ENCODE measurements at places on chromosomes 7 and 10.

DNA sequence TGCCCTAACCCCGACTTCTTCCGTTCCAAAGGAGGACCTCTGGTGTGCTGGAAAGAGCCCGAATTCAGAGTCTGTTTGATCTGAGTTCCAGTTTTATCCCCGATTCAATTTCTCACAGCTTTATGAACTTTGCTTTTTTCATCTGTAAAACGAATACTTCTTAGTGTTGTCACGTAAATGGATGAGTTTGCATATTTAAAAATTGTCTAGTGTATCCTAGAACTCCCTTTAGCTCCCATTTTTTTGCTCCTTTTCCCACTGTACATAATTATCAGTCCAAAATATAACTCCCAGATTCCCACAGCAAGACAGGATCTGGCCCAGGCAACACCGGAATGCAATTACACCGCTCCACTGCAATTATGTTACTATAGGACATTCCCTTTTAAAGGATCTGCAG is 80.7 kb upstream of the ARHGAP21 start:
- no peak for DNase-seq

GRCh38 chr10:84478151-84478550 is 149.8 kb downstream of the CCSER2 start:
- DNase-seq: no peak

- peak; percentile 86 for DNase-seq
Observed at GRCh38 chr7:20958572-20958971, 171.9 kb upstream of the SP8 start.

DNA sequence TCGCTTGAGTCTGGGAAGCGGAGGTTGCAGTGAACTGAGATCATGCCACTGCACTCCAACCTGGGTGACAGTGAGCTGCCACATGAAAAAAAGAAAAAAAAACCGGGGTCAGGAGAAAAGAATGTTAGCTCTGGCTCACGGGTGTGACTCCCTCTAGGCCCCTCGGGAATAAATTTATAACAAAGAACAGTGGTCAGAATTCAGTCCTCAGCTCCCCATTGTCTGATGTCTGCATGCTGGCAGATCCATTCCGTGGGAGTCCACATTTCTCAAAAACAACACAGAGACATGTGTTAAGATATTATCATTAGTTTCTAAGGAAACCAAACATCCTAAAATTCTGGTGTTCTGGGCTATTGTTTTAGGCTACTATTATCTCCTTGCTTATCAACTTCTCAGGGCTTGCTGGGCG is 90.6 kb downstream of the MARCHF5 start:
- no peak for DNase-seq

DNA sequence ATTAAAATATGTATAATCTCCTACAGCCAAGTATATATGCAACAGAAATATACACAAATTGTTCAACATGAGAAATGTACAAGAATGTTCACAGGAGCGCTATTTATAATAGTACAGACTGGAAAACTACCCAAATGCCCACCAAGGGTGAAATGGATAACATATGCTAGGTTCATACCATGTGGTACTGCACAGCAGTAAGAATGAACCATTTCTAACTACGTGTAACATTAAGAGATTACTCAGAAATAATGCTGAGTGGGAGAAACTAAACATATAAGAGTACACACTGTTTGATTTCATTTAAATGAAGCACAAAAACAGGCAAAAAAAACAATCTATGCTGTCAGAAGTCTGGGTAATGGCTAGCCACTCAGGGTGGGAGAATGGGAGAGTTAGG is 45.8 kb downstream of the RNLS start:
- no peak for DNase-seq

DNA sequence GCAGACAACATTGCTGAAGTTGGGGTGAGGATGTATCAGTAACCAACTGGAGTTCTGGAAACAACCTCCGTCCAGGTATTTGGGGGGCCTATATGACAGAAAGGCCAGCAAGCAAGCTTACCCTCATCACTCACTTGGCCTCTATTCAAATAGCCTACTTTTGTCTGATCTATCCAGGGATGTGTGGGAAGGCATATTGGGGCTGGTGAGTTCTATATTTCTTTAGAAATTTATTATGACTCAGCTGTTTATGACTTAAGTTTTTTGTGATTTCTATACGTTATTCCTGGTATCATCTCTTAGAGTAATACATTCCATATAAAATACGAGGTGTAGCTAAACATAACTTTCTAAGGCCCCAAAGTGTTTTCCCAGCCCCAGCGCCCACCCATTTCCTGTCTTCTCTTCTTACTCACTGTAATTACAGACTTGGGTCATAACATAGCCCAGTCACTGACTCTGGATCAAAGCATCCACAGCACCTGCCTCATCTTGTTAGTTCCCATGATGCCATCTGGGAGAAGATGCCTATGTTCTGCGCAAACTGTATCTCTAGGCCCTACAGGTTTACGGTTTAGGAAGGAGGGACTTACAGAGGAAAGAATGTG is 18.1 kb downstream of the GARS1 start:
- DNase-seq: no peak

DNA sequence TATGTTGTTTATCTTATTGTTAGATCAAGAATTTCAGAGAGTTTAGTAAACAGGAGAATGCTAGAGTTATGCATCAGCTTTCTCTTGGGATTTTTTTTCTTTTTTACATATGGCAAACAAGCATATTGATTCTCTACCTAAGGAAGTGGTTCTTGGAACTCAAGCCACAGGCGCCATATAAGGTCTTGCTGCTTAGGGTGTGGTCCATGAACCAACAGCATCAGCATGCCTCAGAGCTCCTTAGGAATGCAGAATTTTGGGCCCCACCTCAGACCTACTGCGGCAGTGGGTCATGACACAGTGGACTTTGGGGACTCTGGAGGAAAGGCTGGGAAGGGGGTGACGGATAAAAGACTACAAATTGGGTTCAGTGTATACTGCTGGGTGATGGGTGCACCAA is 230.8 kb downstream of the SKAP2 start:
- no peak for DNase-seq

DNA sequence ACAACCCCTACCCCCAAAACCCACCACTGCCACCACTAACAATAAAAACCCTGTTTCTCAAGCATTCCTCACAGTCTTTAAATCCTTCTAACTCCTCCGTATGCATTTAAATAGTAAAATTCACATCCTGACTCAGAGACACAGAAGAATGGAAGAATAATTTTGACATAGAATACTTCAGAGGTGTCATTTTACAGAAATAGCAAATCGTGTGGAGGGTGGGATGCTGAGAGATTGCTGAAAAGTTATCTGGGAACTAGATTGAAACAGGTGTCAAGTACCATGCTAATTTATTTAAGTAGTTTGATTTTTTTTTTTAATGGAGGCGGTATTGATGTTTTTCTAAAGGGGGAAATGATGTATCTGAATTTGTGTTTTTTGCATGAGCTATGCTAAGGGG is 575.2 kb upstream of the TPK1 start:
- DNase-seq: no peak

- peak; percentile 75 for DNase-seq
Observed at GRCh38 chr7:141074162-141074991, 513 bp downstream of the TMEM178B start.

- DNase-seq: no peak
Observed at GRCh38 chr10:70714245-70714644, 41.9 kb downstream of the ADAMTS14 start.

- DNase-seq: no peak
Observed at GRCh38 chr10:102501201-102502028, 1.1 kb downstream of the ACTR1A start.

GRCh38 chr10:127920306-127921074 is 13.6 kb downstream of the PTPRE start:
- DNase-seq: no peak

- DNase-seq: no peak
Observed at GRCh38 chr10:65301181-65301580, 1624.7 kb upstream of the LRRTM3 start.

DNA sequence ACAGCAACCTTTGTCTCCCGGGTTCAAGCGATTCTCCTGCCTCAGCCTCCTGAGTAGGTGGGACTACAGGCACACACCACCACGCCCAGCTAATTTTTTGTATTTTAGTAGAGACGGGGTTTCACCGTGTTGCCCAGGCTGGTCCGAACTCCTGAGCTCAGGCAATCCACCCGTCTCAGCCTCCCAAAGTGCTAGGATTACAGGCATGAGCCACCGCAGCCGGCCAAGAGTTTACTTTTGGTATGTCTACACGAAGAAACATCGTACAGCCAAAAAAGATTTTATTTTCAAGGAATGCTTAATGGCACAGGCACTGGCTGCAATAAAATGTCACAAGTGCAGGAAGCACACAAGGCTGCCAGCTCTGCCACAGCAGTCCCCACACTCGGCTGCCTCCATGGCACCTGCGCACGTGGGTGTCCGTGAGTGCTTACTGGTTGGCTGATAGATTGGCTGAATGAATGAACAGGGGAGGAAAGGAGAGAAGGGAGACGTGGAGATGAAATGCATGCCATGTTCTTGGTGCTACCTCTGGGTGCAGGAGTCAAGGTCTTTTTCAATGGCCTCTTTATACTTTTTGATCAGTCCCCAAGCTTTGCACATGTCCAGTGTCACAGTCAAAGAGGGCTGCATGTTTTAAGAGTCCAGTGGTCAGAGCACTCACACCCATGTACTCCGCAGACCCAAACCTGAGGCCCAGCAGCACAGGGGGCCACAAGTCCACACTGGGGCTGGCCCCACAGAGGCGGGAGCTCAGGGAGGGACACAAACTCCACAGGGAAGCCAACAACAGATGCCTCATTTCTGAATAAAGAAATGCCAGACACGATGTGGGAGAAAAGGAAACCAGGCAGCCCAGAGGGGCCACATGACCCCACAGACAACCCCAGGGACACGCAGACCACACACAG is 198.2 kb downstream of the MAD1L1 start:
- DNase-seq: no peak

DNA sequence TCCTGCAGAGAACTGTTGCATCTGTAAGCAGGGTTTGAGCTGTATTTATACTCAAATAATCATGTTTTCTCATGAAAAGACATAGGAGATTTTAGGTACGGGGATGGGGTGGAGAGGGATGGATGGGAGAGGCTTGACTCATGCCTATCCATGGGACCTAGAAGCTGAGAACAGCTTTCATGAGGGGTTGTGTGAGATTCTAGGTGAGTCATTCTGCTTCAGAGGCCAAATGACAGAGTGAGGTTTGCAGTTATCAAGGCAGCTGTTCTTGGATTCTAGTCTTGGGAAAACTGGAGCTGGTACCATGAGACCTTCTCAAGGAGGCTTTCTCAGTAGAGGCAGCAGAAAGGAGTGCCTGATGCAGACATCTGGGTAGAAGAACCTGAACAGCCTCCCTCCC is 746.9 kb downstream of the TYW1 start:
- no peak for DNase-seq

GRCh38 chr10:119893074-119893473 is 544 bp downstream of the SEC23IP start:
- no peak for DNase-seq

DNA sequence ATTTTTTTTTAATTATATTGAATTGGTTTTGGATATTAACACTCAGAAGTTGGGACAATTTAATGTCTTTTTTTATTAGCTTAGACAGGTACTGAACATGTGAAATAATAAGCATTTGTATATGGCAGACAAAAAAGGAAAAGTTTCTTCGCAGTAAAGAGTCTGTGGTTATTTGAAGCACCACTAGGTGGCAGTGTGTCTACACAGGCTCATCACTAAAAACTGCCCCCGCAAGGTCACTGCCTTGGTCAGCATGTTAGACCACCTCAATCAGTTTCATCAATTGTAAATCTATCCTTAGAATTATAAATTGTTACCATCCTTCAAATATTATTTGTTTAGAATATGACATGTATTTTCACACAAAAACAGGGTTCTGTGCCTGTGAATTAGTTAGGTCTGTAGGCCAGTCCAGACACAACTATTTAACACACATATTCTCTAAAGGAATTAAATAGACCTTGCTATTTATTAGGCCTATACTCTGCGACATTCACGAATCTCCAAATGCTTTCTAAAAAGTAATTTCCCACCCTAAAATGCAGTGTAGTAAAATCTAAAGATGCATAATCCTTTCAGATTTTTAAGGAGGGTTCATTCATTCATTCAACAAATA is 17.0 kb downstream of the PNLIPRP3 start:
- peak; percentile 63 for DNase-seq

DNA sequence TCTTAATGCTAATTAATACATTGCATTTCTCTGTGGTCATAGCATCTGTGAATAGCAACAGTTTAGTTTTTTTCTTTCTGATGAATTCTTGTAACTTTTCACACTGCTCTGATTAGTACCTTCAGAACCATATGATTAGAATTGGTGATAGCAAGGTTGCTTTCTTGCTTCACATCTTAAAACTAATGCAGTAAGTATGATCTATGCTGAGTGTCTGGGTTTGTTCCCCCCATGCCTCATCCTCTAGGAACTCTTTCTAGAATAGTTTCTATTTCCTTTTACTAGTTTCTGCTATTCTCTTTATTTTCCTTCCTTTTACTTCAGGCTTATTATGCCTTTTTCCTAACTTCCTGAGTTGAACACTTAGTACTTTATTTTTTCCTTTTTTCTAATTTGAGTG is 32.4 kb downstream of the TES start:
- DNase-seq: no peak

- no peak for DNase-seq
Observed at GRCh38 chr10:133042061-133042460, 45.7 kb upstream of the ADGRA1 start.

GRCh38 chr7:155979994-155980393 is 167.7 kb upstream of the SHH start:
- no peak for DNase-seq

DNA sequence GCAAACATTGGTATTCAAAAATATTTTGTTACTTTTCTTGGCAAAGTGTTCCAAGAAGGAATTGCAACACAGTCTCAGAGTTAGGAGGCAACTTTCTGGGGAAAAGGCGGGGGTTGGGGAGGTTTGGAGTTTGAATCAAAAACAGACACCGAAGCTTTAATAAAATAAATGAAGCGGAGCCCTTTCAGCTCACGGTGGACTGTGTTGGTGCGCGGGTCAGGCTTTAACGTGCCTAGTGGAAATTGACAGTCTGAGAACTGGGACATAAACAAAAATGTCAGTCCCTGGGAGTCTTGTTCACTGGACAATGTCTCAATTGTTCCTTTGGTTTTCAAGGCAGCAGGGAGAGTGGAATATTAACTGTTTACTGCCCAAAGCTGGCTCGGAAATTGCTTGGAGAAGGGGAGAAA is 109.3 kb downstream of the TCF7L2 start:
- peak; percentile 88 for DNase-seq

- no peak for DNase-seq
Observed at GRCh38 chr7:537911-538634, 18.4 kb upstream of the PDGFA start.

- DNase-seq: no peak
Observed at GRCh38 chr10:78831461-78831860, 237.3 kb upstream of the ZMIZ1 start.

DNA sequence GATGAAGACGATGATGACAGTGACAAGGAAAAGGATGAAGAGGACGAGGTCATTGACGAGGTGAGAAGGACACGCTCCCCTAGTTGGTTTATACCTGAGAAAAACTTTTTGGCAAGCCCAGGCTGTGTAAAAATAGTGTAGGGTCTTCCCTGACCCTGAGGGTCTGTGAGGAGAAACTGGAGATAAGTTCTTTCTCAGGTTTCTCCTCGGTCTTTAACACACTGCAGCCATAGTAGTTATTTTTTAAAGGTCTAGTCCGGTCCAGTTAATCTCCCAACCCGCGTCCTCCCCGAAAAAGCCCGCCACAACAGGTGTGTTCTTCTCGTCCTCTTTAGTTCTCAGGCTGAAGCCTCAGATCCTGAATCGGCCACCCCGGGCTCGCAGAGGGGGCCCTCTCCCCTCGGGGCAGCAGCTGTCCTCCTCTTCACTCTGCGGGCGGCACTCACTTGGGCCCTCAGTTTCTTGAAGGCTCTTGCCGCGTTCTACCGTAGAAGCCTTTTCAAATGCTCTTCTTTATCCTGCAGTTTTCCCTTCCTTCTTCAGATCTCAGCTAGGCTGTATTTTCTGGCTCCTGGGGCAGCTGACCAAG is 411 bp downstream of the BCCIP start:
- DNase-seq: no peak
